ENCODE measurements at places on chromosomes 16 and 17.
A peak's percentile ranks its signal among the peaks of the same experiment; 100 is the strongest.

- no peak for DNase-seq
These were observed 19.8 kb upstream of the PITPNA start for GRCh38 chr17:1582374-1582773.

GRCh38 chr16:50298591-50299507, 32.5 kb downstream of the ADCY7 start:
- DNase-seq, result peak; percentile 20

DNA sequence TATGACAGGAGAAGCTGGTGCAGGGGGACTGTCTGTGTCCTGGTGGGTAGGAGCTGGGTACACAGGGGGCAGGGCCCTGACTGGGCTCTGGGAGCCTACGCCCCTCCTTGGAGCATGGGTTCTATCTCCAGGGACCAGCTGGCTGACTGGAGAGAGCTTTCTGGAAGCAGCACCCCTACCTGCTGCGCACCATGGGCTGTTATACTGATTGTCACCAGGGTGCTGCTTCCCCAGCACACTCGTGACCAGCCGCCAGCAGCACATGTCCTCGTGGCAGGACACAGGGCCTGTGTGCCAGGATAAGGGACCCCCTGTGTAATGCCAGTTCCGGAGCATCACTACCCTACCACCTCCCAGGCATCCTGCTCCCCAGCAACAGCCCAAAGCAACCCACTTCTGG, 106.0 kb downstream of the AMFR start:
- no peak for DNase-seq

GRCh38 chr16:89105599-89106151, 12.0 kb downstream of the ACSF3 start:
- no peak for DNase-seq

GRCh38 chr16:62068747-62069146, 32.5 kb upstream of the CDH8 start:
- DNase-seq, result no peak

DNA sequence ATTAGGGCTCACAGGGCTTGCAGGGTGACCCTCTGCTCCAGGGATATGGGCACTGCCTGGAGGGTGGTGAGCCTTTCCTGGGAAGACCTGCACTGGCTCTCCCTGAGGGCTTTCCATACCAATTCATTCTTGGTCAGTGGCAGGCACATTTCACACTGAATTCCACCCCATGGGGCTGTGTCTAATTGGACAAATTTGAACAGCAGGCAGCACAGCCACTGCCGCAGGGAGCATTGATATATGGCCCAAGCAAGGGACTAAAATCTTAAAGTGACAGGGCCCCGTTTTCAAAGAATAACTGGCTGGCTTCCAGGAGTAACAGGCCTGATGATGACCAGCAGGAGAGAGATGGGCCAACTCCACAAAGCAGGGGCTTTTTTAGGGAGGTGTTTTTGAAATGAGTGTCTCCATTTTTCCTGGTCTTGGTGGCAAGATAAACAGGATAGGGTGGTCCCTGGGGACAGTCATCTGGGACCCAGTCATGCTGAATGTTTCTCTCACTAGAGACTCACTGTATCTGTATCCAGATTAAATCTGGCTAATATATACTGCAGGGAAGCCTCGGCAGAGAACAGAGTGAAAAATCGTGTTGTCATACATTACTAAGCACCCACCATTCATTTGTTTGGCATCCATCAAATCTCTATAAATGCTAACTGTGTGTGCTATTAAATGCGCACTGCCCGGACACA, 74.1 kb upstream of the TBX2 start:
- no peak for DNase-seq

GRCh38 chr17:57830880-57831279, 19.0 kb downstream of the MRPS23 start:
- no peak for DNase-seq

GRCh38 chr17:74527081-74527480, 4.2 kb downstream of the CD300LB start:
- no peak for DNase-seq

DNA sequence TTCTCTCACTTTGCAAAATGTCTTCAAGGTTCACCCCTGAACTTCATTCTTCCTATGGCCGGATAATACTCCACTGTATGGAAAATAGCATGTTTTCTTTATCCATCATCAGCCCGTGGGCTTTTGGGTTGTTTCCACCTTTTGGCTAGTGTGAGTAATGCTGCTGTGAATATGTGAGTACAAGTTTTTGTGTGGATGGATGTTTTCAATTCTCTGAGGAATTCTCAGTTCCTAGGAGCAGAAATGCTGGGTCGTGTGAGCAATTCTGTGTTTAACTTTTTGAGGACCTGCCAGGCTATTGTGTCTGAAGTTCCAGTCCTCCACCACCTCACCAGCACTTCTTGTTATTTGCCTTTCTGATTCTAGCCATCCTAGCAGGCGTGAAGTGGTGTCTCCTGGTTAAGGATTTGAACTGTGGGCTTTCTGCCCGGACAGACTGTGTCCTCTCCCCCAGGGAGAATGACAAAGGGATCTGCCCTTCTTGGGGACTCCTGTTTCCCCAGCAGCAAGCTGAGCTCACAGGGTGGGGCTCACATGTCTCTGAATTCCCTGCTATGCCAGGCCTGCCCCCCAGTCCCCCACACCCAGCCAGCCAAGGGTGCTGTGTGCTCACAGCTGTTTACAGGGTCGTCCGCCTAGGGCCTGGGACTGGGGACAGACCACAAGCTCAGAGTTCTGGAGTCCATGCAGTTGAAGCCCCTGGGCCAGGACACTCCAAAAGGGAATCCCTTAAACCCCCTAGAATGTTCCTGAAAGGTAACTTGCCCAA, 92.2 kb upstream of the CIBAR2 start:
- DNase-seq, result no peak

DNA sequence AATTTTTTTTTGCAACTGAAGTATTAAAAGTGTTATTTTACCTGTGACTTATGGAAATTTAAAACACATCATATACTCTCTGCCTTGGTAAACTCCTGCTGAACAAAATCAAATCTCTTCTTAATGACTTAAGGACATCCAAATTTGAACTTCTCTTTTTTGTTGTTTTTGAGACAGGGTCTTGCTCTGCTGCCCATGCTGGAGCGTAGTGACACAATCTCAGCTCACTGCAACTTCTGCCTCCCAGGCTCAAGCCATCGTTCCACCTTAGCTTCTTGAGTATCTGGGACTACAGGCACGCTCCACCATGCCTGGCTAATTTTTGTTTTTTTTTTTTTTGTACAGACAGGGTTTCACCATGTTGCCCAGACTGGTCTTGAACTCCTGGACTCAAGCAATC, 56.1 kb downstream of the SKAP1 start:
- DNase-seq, result no peak

DNA sequence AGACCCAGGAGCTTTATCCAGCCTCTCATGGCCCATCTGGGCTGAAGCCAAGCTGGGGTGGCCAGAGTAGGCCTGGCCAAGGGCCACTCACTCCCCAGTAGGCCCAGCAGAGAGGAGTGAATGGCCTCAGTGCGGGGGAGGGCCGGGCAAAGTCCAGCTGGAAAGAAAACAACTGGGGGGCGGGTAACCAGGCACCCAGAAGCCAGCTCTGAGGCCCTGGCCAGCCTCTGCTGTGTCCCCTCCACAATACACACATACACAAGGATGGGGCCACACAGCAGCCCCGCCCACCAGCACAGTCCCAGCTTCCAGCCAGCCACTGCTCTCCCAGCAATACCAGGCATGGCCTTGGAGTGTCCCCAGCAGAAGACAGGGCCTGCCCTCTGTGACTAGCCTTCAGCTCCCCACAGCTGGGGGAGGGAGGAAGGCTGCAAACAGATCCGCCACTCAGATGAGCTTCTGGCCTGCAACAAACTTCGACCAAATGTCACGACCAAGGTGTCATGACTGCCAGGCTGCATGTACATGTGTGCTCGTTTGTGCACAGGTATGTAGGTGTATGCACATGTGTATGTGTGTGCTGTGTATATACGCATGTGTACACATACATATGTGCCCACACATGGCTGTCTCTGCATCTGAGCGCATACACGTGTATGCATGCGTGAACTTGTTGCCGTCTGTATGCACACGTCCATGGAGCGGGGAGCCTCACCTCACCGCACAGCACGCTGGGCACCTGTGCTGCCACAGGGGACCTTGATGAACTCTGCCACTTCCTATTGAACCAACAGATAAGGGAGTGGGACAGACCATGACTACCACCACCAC, 5.0 kb downstream of the CARHSP1 start:
- peak; percentile 59 for DNase-seq

GRCh38 chr17:74212913-74213791, at the start of gene TTYH2:
TSS of gene TTYH2 (plus strand) at chr17:74213571. CDS start at chr17:74213588, 17 bp downstream.
- peak; percentile 94 for DNase-seq

DNA sequence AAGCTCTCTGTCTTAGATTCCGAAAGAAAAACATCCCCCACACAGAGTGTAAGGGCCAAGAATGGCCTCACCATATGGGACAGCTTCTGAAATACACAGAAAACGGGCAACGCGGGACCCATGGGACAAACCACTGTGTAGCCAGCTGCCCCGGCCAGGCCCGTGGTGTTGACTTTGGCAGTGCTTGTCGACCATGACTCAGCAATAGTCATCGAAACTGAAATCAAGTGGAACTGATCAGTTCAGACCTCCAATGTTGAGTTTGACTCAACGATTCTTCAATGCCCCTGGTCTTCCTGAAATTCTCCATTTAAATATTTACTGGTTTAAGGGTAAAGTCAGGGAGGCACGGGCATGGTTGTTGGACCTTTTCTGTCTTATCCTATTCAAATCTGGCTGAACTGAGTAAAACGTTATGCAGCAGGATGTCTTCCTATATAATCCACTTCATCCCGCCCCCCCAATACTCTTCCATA, 27.5 kb downstream of the ZFHX3 start:
- peak; percentile 87 for DNase-seq

- DNase-seq, result peak; percentile 56
These were observed 153.4 kb upstream of the GSE1 start for GRCh38 chr16:85459529-85460251.

DNA sequence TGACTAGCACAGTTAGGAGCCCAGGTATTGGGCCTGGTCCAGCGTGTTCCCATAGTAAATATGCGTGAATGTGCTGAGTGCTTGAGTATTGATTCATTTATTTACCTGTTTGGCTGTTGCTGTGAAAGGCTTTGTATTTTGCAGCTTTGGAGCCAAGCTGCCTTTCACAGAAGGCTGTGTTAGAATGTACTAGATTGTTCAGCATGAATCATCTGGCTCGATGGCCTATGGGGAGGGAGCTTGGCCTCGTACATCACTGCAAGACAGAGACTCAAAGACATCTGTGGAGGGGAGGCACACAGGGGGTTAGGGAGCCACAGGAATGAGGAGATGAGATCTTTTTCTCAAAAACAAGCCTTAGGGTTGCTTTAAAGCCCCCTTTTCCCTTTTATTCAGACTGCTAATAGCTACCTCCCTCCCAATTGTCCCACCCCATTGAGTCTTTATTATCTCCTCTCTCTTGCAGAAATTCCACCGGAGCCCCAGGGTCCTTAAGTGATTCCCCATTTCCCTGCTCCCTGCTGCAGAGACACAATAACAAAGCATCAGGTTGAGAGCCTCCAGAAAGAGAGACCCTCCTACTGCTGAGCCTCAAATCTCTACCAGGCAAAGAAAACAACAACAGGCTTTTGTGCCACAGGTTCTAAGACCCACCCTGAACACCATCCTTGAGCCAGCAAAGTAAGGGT, 307.2 kb downstream of the ABCC12 start:
- no peak for DNase-seq

GRCh38 chr17:68296217-68297191, 5.2 kb downstream of the ARSG start:
- DNase-seq, result no peak

DNA sequence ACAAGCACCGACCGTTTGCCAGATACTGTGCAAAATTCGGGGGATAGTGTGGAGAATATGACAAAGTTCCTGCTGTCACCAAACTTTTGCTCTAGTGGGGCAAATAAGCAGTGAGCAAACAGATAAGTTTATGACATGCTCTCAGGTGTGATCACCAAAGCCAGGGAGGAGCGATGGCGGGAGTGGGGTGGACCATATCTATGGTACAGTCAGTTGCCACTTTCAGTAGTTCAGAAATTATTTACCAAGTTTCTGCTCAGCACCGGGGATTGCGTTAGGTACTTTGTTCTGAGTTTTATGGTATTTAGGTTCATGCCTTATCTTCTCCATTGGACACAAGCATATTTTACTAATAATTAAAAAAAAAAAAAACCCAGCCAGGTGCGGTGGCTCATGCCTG, 11.9 kb downstream of the MSI2 start:
- DNase-seq, result no peak

DNA sequence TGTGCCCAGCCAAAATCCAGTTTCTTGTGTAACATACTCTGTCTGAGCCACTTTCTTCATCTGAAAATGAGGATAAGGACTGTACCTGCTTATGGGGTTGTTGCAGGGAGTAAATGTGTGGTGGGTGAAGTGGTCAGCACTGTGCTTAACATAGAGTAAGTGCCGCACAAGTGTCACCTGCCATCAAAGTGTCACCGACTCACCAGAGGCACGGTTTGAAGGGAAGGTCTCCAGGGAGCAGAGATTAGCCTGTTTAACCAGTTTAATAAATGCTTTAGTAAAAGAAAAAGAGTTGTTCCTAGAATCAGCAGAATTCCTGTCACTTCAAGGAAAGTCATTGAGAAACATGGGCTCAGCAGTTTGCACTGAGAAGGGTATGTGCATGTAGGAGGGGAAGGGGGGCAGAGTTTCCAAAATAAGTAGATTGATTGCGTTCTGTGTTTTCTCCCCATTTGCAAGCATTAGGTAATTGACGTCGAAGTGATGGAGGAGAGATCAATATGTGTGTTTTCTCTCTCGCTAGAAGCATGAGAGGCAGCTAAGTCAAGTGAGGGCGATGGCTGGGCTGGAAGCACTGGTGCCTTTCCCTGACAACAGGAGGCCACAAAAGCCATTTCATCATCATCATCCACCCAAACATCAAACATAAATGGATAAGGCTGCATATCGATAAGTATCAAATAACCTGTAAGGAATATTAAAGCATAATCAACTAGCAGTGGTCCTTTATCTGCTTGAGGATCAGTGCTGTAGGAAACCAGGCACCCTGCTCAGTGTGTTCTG, 19.1 kb downstream of the FAM20A start:
- no peak for DNase-seq

DNA sequence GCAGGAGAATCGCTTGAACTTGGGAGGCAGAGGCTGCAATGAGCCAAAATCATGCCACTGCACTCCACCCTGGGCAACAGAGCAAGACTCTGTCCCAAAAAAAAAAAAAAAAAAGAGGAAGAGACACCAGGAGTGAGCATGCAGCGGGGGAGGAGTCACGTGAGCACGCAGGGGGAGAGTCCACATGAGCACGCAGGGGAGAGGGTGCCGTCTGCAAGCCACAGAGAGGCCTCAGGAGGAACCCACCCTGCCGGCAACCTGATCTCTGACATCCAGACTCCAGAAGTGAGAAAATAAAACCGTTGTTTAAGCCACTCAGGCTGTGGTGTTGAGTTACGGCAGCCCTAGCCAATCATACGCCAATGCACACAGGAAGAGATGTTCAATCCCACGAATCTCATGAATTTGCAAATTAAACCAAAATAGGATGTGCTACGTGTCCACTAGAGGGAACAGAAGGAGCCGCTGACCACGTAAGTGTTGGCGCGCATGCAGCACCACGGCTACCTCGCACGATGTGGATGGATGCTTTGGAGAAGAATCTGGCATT, 42.2 kb downstream of the CCDC57 start:
- DNase-seq, result peak; percentile 60

GRCh38 chr16:57676553-57677085, 8.5 kb downstream of the ADGRG3 start:
- DNase-seq, result no peak

GRCh38 chr17:41666237-41666641, 22.4 kb upstream of the EIF1 start:
- DNase-seq, result no peak

All from left ventricle myocardium superior (tissue), 1 donor.